ENCODE measurements at places on chromosomes 11 and 22.

DNA sequence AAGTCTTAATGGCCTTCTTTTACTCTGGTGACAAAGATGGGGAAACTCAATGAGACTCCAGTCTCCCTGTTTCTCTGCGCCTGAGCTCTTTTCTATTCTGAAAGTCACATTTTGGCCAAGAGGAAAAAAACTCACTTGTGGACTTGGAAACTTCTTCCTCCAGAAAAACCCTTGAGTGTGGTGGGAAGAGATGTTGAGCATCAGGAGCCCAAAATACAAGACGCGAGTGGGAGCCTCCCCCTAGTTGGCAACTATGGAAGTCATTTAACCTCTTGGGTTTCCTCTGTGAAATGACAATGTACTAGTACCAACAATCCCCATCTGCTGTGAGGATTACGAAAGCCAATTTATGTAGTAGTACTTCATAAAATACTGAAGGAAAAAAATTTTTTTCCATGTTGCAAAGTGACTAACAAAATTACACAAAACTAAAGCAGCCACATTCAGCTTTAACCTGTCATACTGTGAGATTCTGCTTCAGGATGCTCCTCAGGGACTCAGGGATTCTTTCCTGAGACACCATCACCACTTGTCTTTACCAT lies 524 bp upstream of the SLC25A17 start:
- DNase-seq, result no peak

DNA sequence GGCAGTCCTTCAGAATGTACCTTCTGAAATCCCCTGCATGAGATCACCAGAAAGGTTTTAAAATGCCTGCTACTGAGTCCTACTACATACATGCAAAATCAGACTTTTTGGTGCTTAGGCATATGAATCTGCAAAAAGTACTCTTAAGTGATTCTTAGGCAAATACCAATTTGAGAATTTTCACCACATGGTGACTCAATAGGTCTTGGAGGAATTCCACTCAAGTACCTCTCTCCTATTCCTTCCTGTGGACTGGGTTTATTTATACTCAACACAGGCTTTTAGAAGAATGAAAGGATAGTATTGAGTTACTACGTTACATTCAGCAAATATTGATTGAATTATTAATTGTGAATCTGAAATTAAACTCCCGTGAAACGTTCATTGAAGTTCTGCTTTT lies 223.9 kb downstream of the CNTN5 start:
- DNase-seq, result no peak

GRCh38 chr11:64458997-64459396 lies 100.0 kb downstream of the RPS6KA4 start:
- DNase-seq, result no peak

GRCh38 chr11:10323793-10324170 lies 18.9 kb downstream of the ADM start:
- no peak for DNase-seq

DNA sequence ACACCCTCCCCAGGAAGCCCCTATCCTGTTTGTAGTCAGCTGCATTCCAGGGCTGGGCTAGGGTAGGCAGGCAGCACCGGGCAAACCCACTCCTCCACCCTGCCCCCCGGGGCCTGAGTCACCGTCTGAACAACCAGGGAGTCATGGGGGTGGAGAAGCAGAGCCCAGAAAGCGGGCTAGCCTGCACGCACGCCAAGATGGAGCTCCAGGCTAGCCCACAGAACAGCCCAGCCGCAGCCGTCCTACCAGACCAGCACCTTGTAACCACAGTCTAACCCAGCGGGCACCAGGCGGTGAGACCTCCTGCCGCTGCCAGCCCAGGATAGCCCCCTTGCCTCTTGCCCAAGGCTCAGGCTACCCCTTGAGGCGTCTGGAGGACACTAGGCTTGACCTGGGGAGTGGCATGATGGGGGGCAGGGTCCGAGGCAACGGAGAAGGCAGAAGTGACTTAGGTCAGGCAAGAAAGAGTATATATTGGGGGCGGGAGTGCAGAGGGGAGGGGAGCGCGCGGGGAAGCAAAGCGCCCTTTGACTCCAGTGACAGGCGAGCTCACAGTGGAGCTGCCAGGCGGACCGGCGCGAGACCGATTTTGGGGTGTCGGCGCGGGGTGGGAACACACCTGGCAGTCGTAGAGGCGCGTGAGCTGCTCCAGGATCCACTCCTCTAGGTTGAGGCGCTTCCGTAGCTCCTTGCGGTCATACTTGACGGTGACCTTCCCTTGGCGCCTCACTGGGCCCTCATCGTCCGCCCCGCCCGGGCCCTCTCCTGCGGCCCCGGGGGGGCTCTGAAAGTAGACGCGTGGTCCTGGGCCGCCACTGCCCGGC lies 734 bp downstream of the PPP1R14B start:
- DNase-seq, result peak; percentile 61

DNA sequence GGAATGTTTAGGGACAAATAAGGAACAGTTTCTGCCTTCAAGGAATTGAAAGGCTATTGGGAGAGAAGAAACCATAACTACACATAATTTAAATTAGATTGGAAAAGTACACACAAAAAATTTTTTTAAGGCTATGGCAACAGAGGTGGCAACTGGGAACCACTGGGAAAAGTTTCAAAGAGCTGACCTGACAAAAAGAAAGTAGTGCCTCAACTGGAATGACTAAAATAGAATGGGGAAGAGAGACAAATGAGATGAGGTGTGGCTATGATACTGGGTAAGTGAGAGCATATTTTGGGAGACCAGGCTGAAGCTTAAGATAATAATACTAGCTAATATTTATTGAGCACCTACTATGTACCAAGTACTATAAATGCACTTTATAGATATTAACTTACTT lies 2.9 kb upstream of the AKIP1 start:
- no peak for DNase-seq

- DNase-seq, result no peak
Observed at GRCh38 chr11:64919627-64920026, 2.6 kb upstream of the ATG2A start.

GRCh38 chr11:123116486-123116885 lies 54.5 kb upstream of the HSPA8 start:
- DNase-seq, result no peak

GRCh38 chr11:2791139-2791520 lies 91.3 kb upstream of the KCNQ1OT1 start:
- no peak for DNase-seq

GRCh38 chr11:85941380-85941973 lies 86.3 kb downstream of the CCDC83 start:
- DNase-seq, result peak; percentile 27

DNA sequence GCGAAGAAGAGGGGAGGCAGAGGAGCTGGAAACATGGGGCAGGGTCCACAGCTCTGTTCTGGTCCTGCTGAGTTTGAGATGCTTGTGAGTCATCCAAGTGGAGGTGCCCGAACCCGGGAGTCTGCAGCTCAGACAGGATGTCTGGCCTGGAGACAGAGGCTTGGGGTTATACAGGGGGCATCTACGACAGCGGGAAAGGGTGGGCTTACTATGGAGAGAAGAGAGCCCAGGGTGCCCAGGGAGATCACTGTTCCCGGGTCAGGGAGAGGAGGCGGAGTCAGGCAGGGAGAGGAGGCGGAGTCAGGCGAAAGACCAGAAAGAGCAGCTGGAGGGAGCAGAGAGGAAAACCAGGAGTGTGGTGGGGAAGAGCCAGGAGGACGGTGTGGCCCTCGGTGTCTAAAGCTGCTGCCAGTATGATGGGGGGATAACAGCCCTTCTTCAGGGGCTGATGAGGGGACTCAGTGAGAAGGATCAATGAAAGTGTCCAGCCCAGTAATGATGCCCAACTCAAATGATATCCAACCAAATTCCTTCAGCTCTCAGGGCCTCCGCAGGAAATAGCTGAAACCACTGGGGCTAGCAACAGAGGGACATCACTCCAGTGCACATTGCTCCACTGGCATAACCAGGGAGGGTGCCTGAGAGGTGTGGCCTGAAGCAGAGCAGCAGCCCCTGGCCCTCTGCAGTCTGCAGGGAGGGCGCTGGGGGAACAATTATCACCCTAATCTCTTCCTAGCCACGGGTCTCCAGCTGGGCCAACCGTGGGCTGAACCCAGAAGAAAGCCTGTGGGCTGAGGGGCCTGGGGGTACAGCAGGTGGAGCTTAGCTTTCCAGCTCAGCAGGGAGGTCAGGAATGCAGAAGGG lies 2.6 kb upstream of the LTBP3 start:
- DNase-seq, result no peak

GRCh38 chr11:9158898-9159391 lies 67.5 kb upstream of the SCUBE2 start:
- DNase-seq, result no peak

- DNase-seq, result no peak
Observed at GRCh38 chr11:78066471-78066870, 2.8 kb downstream of the THRSP start.

- DNase-seq, result no peak
Observed at GRCh38 chr11:8871171-8871775, 39.7 kb upstream of the AKIP1 start.

- DNase-seq, result no peak
Observed at GRCh38 chr22:27335102-27335660, 466.4 kb downstream of the MN1 start.

DNA sequence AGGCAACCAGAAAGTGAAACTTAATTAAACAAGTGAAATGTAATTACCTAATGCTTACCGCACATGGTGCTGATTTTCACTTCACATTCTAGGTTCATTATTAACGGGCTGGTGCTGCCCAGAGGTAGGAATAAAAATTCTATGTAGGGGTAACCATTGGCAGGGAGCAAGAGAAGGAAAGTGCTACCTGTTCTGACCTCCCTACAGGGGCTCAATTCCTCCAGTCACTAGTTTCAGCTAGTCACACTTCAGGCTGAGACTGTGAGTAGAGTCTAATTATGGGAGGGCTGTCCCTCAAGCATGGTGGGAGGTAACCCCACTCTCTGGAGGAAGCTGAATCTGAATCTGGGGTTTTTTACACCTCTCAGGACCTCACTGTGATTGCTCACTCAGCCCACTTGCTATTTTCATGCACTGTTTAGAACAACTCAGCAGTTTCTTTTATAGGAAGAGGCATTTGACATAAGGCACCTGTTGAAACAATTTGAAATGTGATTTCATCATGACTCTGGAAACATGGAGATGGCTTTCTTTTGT lies 75.4 kb downstream of the MAML2 start:
- peak; percentile 65 for DNase-seq

GRCh38 chr11:72589802-72590761 lies 84.1 kb downstream of the PDE2A start:
- peak; percentile 52 for DNase-seq

DNA sequence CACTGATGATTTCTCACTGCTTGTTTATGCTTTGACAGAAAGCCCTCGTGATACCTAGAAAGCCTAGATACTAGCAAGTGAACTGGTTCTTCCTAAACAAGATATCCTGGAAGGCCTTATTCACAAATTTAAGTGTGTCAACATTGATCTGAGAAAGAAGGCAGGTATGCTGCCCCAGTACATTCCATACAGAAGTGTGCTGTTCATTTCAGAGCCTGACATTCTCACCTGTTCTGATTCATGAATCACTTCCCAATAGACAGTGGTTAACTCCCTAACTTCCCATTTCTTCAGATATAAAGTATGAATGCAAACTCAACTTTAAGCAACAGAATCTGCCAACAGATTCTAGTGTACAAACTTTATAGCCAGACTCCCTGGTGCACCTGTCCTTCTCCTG lies 15.5 kb upstream of the RASSF10 start:
- DNase-seq, result no peak

GRCh38 chr11:128506999-128507611 lies 80.3 kb downstream of the ETS1 start:
- DNase-seq, result peak; percentile 38

DNA sequence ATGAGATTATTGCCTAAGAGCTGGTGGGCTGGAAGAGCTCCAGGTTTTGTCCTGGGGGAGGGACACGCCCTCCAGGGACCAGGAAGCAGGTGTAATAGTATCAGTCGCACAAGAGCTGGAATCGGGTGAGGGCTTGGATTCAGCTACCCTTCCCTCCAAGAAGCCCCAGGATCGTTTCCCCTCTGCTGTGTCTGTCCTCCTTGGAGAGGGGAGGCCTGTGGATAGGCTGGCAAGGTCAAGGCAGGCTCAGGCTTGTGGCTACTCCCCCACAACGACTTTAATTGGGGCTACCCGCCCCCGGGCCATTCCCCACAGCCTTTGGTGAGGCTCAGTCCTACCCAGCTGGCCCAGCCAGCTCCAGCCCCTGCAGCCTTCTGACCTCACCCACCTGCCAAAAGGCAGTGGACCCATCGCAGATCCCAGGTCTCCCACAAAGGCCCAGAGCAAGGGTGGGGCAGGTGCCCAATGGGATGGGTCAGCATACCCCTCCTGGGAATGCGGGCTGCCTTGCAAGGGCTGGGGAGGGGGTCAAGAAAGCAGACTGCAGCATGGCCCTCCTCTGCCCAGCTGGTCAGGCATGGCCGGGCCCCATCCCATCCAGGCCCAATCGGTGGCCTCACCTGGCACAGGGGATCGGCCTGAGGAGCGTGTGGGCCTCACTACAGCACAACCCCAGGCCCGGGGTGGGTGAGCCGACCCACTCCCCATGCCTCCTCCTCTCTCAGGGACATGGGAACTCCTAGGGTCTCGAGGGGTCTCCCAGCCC lies 1.0 kb downstream of the CTSD start:
- DNase-seq, result no peak

DNA sequence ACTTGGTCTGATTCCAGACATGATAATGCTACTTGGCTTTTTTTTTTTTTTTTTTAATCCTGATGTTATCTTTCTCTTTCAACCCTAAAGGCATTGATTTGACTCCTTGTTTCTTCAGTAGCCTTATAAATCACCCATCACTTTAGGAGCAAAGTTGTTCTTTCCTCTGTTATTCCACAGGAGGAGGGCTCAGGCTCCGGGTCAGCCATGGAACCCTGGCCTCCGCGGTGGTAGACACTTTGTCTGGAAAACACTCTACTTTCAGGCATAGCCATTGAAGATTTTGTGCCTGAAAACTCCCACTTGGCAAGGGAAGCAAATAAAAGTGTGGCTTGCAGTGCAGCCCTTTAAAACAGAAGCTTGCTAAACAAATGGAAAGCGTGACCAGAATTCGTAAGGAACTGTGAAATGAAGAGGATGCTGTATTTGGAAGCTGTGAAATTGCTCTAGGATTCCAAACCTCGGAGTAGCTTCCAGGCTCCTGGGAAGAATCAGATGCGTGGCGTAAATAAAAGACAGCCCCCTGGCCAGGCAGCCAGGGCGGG lies 44.9 kb downstream of the ARHGAP8 start:
- no peak for DNase-seq

DNA sequence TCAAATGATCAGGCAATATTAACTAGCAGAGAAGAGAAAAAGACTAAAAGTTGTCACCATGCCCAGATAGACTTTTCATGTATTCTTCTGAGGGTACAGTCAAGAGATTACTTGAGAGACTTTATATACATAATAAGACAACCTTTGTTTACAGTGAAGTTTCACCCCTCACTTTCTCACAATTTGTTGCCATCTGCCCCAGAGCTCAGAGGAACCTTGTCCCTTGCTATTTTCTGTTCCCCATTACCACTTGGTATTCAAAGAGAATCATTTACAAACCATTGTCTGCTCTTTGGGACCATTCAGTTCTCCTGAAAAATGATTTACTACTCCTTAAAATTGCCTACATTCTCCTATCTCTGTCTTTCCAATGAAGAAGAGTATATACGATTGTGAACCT lies 544.6 kb downstream of the CNTN5 start:
- DNase-seq, result no peak

- no peak for DNase-seq
Observed at GRCh38 chr22:45529105-45529504, 26.4 kb downstream of the FBLN1 start.
